ENCODE measurements at places on chromosomes 1 and 21. TPM values are rescaled to one million over a fixed set of nuclear protein-coding genes. Genes with fewer than 3 reads are reported as not detected.

Gene CACYBP
- total RNA-seq: 100 TPM

Gene LYPD8
- not detected for total RNA-seq

DNA sequence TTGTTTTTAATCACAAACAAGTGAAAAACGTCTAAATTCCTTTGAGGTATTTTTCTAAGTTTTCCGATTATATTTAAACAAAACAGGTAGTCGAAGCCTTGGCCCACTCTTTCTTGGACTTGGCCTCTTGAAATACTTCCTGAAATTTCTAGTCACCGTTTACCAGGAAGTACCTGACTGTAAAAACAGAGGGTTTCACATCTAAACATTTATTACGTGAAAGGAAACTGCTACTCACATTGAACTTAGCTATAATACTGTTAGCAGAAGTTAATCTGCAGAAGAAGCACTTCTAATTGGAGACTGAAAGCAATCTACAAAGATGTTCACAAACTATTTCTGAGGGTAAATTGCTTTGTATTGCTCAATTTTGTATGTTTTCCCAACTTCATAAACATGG, 526.0 kb upstream of the ADGRL4 start:
- DNase-seq: no peak
- no peak overlapping the region for H3K27ac ChIP-seq
- no peaks in the 10 kb centered on the region for H3K36me3 ChIP-seq
- H3K4me3 ChIP-seq: no peak overlapping the region
- H3K27me3 ChIP-seq: no peaks in the 10 kb centered on the region

- DNase-seq: no peak
- H3K4me1 ChIP-seq: no peaks in the 10 kb centered on the region
- no peak overlapping the region for H3K4me3 ChIP-seq
- H3K36me3 ChIP-seq: no peaks in the 10 kb centered on the region
Measured at GRCh38 chr1:65825741-65826140, 33.0 kb downstream of the PDE4B start.

GRCh38 chr21:37758982-37759381, 157.3 kb downstream of the KCNJ6 start:
- H3K27me3 ChIP-seq: peaks cover 3% of the 10 kb centered on the region
- no peak overlapping the region for H3K4me3 ChIP-seq
- no peaks in the 10 kb centered on the region for H3K36me3 ChIP-seq
- DNase-seq: peak; percentile 79

DNA sequence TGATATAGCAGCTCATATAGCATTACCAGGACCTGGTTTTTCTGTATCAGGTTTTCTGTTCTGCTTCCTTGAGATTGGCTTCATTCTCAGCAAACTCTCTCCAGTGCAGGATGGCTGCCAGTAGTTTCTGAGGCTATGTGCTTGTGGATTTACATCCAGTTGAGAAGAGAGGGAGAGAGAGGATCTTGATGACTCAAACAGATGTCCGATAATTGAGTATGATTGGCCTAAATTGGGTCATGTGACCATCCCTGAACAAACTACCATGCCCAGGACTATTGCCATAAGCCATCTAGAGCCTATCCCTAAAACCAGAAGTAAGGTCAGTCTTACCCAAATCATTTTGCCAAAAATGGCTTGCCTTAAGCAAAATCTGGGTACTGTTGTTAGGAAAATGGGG, 18.1 kb upstream of the PSMA5 start:
- no peak overlapping the region for H3K27ac ChIP-seq
- no peaks in the 10 kb centered on the region for H3K36me3 ChIP-seq
- no peak for DNase-seq
- H3K4me1 ChIP-seq: no peaks in the 10 kb centered on the region
- H3K4me3 ChIP-seq: no peak overlapping the region
